Nucleus accumbens (tissue), 56 donors: ENCODE measurements at places on chromosomes 2 and 18.

- DNase-seq = peak; percentile 20
Measured at GRCh38 chr18:11785444-11786055, 65.7 kb upstream of the CHMP1B start.

DNA sequence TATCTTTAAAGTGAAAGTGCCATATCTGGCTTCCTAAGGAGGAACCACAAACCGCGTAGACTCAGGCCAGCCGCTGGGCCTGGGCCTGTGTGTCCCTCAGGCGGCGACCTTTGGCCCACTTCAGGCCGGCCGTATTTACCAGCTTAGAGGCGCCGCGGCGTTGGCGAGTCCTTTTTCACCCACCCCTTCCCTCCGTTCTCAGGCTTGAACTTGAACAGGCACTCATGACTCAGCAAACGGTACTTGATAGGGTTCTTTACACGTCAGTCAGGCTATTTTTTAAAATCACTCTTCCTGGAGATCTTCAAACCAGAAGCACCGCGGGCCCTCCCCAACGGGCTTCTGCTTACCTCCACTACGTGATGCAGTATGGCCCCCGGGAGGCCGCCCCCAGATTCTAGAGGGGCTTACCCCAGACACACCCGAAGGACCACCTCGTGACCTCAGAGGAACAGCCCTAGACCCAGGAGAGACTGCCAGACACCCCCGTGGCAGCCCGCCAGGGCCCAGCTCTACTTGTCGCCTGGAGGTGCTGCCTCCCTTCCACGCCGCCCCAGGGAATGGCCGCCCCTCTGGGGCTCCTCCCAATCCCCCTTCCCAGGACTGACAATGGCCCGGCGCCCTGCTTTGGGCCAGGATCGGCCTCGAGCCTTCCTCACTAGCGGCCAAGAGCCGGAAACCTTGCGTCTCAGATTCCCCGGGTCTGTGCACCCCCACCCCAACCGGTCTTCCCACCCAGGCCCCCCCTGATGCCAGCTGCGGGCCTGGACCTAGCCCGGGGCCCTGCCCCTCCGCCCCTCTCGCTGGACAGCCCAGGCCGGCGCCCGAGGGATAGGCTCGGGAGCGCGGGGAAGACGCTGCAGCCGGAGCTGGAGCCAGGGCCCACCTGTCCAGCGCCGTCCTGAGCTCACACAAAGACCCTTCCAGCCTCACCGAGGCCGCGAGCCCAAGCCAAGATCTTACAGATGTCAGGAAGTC is 33.8 kb upstream of the IMPA2 start:
- DNase-seq = peak; percentile 60

GRCh38 chr18:63162271-63163014 is 157.1 kb downstream of the BCL2 start:
- no peak for DNase-seq

GRCh38 chr2:126914811-126915500 is 16.3 kb downstream of the TEX51 start:
- no peak for DNase-seq

DNA sequence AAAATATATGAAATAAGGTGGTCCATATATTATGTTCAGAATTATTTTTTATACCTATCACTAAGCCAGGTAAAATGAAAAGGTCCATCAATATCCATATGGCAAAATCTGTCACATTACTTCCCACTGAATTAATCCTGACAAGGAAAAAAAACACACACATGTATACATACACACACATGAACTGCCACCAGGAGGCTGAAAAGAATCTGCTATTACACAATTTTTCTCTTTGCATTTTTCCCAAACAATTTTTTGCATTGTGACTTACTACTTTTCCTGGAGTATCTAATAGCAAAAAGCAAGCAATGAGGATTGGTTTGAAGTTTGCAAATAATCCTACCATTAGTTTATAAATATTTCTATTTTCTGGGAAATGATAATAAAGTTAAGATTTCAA is 128.2 kb upstream of the CD226 start:
- DNase-seq = no peak

DNA sequence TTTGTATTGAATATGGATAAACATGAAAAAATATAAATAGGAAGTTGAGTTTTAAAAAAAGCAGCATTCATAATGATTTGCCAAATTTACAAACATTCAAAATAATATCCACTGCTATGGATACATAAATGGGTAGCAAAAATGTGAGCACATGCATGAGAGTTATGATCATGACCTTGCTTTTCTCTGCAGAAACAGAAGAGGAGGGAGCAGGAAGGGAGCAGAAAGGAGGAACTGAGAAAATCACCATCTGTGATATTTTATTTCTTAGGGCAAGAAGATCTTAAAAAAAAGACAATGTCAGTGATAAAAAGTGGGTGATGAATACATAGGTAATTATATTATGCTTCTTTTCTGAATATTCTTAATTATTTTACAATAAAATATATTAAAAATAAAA is 17.7 kb upstream of the CCDC93 start:
- DNase-seq = no peak

DNA sequence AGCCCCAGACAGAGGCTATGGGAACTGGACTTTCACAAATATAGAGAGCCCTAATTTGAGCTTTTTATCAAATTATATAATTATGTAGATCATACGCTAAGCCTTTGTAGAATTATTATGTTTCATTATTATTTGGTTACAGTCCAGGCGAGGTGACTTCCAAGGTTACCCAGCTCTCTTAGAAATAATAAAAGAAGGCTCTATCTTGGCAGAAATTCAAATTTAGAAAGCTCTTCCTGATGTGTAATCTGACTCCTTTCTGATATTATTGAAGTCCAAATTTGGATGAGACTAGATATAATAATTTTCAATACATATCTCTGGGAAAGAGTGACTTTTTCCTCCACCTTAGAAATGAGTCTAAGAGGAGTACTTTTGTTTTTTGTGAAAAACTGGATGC is 4.8 kb upstream of the SLC38A11 start:
- no peak for DNase-seq

GRCh38 chr2:236761358-236761757 is 191.7 kb downstream of the ACKR3 start:
- DNase-seq = no peak

DNA sequence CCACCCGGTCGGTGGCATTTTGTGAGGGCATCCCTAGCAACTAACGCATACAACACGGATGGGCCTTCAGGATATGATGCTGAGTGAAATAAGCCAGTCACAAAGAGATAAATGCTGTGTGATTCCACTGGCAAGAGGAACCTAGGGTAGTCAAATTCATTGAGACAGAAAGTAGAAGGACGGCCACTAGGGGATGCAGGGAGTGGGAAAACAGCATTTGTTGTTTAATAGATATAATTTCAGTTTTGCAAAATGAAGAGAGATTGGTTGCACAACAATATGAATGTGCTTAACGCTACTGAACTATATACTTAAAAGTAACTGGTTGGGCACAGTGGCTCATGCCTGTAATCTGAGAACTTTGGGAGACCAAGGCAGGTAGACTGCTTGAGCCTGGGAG is 112.9 kb downstream of the AFF3 start:
- DNase-seq = no peak

DNA sequence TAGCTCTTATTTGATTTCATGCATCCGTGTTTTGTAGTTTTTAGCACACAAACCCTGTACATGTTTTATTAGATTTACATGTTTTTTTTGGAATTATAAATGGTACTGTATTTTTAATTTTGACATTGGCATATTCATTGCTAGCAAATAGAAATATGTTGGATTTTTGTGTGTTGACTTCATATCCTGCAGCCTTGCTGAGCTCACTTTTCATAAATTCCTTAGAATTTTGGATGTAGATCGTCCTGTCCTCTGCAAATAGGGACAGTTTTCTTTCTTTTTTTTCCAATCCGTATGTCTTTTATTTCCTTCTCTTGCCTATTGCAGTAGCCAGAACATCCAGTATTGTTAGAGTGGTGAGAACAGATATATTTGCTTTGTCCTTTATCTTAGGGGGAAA is 46.7 kb upstream of the GPR17 start:
- DNase-seq = no peak
